ENCODE measurements at places on chromosomes 11 and 22.

GRCh38 chr22:41902932-41903421 lies 11.9 kb downstream of the SHISA8 start:
- DNase-seq, result no peak

DNA sequence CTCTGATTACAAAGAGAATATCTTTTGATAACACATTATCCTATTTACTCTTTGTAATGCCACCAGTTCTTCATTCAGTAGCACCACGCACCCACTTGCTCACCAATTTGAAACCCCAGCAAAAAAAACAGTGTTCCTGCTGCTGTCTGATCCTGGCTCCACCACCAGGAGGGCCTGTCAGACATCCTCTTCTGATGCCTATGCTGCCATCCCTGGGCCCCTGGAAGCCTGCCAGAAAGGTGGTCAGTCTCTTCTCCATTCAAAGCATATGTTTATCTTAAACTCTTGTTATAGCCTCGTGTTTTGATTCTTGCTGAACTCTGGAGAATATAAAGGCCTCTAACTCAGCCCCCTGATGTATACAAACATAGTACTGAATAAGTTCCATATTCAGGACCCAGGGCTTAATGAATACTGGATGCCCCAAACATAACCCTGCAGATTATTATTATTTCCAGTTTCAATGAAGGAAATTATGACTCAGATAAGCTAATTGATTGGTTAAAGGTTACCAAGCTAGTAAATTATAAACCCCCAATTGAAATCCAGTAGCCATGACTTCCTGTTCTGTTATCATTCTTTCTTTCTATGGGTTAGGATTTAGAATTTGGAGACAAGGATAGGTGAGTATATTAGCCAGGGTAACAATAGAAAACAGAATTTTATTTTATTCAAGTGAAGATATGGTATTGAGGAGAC lies 116.7 kb downstream of the NTM start:
- no peak for DNase-seq

- DNase-seq, result no peak
Measured at GRCh38 chr11:26742966-26743365, 21.1 kb upstream of the SLC5A12 start.

DNA sequence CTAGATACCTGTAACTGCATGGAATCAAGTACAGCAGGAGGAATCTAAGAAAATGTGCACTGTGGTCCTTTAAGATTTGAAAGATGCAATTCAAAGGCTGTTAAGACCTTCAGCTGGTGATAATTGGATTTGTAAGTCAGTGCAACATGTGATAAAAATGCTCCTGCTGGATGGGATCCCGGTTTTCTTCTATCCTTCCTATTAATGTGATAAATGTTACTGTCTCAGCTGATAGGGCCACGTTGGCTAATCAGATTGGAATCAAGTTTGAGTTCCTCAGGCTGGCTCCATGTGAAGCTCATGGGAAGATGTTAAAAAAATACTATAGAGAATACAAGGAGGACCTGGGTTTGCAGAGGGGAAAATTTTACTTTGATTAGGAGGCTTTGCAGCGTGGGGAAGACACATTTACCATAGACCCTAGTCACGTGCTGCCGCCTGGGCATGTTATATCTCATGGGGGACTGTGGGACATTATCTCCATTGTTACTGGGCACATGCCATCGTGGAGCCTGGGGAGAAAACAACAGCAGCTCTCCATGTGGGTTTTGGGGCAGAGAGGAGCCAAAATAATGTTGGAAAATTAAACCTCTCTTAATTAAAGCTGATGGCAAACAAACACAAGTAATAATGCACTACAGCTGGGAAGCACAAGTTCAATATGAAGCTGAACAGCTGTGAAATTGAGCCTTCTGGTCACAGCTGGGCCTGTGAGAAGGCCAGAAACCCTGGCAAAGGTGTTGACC lies 652.5 kb downstream of the NTM start:
- peak; percentile 82 for DNase-seq

DNA sequence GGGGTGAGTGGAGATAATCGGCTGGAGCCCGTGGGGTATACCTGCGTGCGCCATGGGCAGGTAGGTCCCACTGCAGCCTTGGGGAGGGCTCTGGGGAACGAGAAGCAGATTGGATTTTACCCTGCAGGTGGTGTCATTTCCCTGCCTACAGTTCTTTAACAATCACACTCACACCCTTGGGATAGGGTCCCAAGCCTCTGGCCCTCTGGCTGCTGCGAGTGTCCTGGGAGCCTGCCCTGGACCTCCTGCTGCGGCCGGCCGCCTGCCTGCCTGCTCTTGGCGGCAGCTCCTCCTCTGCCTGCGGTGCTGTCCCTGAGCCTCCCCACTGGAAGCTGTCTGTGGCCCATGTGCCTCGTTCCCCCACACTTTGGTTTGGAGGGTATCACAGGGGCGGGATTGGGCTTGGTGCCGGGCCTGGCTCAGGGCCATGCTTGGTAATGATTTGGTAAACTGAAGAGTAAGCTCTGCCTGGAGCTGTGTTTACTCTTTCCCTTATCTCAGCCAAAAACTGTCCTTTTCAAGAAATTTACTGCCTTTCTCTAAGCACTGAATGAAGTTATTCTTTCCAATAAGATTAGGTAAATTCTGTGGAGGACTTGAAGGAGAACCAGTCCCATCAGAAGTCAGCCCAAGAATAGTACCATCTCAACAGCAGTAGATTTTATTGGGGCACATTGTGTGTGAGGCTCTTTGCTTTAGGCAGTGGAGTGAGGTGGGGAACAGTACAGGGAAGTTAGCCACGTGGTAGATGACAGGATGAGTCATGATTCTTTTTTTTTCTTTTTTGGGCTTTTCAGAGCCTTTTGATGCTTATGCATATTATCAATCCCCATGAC lies 53.7 kb downstream of the TBC1D22A start:
- DNase-seq, result no peak

DNA sequence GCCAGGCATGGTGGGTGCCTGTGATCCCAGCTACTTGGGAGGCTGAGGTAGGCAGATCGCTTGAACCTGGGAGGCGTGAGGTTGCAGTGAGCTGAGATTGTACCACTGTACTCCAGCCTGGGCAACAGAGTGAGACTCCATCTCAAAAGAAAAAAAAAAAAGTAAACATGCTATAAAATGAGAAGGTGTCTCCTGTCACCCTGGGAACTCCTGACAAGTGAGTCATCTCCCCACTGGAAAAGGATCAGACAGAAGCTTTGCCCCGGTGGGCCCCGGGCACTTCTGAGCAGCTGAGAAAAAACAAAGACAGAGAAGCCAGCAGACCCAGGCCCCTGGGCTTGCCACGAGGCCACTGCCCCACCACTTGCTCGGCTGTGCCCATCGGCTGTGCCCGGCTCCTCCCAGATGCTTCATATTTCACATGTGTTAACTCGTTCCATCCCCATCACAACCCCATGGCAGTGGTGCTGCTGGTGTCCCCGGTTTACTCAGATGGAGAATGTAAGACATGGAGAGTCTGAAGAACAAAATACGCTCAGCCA lies 22.3 kb downstream of the TTLL1 start:
- no peak for DNase-seq

DNA sequence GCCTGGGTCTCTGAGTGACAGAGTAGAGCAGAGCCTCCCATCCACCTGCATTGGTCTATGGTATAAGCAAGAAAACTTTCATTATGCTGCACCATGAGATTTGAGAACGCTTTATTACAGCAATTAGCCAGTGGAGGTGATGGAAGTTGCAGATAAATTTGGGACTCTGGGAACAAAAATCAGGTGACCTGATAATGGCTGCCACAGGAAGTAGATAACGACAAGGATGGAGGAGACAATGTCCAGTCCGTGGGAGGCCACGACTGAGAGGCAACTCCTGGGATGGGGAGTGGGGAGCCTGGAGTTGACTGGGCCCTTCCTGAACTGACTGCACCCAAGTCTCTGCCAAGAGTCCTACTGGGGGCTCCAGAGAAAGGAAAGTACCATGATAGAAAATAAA lies 4.7 kb downstream of the MRGPRD start:
- no peak for DNase-seq

DNA sequence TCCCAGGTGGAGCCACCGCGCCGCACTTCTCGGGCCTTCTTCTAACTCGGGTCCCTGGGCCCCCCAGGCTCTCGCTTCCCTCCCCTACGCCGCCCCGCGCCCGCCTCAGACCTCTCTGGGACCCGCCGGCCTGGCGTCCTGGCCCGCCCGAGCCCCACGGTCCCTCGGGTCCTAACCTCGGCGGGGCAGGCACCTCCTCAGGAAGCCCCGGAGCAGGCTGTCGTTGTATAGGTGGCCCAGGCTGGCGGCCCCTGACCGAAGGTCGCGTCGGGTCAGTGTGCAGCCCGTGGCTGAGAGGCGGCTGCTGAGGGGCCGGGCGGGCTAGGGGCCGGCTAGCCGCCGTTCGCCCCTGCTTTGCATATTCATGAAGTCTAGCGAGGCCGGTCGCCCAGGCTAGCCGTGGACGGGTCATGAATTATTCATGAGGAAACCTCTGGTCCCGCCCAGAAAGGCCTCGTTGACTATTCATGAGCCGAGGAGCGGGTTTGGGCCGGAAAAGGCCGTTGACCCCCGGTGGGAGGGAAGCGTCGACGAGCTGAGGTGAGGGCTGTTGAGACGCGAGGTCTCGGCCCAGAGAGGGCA lies at the start of gene HORMAD2:
Gene HORMAD2, plus strand, starts transcription at position 513 of the 582 bp plus-strand sequence. CDS start 13,489 bp downstream, outside the sequence.
- no peak for DNase-seq

GRCh38 chr11:131713529-131714134 lies 343.2 kb downstream of the NTM start:
- no peak for DNase-seq

DNA sequence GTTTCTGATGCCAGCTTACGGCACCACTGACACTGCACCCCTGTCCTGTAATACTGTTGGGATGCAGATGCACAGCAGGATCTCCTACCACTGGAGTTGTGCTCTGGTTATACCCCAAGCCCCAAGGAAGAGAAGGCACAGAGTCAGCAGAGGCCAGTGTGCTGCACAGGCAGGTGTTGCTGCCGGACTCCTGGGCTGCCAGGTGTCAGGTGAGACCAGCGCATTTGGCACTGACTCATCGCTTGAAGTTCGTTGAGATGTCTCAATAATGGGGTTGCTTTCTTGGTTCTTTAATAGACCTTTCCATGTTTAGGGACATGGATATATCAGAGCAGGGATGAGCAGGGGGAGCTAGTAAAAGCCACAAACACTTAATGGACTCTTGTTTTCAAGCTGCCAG lies 75.7 kb upstream of the TTC12 start:
- DNase-seq, result no peak

DNA sequence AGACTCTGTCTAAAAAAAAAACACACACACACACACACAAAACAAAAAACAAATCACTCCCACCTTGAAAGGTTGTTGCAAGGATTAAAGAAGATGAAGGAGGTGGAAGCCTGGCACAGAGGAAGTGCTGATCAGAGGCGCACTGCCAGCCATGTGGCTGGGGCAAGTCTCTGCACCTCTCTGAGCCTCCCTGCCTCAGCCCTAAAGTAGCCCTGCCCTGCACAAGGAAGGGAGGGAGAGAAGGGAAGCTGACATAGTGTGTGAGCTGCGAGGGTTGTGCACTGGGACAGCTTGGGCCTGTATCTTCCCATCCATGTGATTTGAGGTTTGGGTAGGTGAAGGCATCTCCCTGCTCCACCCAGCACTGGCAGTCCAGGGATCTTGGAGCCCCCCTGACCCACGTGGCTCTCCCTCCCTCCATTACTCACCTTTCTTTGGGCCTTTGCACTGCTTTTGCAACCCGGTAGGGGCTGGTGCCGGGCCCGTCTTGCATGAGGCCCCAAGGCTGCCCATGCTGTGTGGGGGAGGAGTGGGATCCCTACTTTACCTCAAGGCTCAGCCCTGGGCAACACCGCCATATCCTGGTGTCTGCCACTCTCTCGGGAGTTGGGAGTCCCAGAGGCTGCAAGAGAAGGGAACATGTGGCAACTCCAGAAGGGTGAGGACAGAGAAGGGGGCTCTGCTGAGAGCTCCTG lies 30.5 kb downstream of the IFT27 start:
- DNase-seq, result no peak

DNA sequence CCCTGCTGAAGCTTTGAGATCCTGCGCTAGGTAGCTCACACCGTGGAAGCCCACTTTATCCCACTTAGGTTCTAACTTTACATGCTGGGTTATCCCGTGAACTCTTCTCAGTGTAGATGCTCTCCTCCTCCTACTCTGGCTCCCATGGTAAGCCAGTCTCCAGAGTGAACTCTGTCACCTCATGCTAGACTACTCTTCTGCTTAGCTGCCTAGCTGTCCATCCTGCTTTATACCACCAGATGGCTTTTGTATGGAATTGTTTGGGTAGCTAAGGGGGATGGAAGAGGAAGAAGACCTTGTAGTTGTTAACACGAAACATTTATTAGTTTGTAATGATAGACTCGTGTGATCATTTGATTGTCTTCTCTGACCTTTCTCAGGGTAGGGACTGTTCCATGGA lies 46.8 kb downstream of the EMSY start:
- DNase-seq, result no peak

GRCh38 chr11:2708757-2709281 lies 9.0 kb upstream of the KCNQ1OT1 start:
- no peak for DNase-seq

GRCh38 chr11:124748100-124748418 lies 4.0 kb downstream of the VSIG2 start:
- no peak for DNase-seq

- DNase-seq, result no peak
Measured at GRCh38 chr11:88293931-88294330, 43.6 kb downstream of the CTSC start.

DNA sequence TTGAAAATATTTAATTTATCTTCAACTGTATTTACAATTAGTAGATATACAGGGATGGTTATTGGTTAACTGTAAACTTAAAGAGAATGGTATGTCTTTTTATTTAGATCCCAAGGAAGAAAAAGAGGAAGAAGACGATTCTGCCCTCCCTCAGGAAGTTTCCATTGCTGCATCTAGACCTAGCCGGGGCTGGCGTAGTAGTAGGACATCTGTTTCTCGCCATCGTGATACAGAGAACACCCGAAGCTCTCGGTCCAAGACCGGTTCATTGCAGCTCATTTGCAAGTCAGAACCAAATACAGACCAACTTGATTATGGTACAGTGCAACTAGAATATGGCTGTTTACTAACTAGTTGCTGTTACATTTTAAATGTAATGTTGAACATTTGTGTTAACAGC lies 12.7 kb upstream of the CNTF start:
- DNase-seq, result no peak

- no peak for DNase-seq
Measured at GRCh38 chr11:96284917-96285316, 58.1 kb downstream of the MAML2 start.

DNA sequence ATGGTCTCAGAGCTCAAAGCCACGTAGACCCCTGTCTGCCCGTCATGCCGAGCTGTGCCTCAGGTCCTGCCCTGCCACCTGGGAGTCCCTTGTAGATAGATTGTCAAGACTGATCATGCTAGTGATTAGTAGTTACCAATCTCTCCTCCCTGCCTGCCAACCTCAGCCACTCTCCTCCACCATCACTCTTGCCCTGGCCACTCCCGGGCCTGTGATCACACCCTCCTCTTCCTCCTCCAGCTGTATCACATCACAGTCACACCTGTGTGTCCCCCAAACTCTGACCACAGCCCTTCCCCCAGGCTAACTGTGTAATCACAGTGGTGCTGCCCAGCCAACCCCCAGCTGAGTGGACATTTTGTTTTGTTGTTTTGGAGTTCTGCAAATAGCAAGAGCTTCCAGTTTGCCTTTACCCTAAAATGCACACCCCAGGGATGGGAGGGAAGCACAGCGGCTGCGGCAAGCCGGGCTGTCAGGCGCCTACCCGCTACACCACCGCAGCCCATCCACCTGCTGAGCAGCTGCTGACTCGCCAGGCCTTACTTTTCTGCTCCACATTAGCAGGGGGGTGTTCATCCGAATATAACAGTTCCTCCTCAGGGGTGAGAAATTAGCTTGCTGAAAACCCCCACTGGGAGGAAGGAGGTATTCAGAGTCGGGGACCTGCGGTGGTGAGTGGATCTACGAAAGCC lies 45.8 kb downstream of the LRFN4 start:
- no peak for DNase-seq

GRCh38 chr11:71998061-71998460 lies 648 bp upstream of the IL18BP start:
- DNase-seq, result no peak

Data from fibroblast of skin of left biceps (primary cell).